Renal cortex interstitium (tissue), 15 donors: ENCODE measurements at places on chromosomes 12 and 14.

DNA sequence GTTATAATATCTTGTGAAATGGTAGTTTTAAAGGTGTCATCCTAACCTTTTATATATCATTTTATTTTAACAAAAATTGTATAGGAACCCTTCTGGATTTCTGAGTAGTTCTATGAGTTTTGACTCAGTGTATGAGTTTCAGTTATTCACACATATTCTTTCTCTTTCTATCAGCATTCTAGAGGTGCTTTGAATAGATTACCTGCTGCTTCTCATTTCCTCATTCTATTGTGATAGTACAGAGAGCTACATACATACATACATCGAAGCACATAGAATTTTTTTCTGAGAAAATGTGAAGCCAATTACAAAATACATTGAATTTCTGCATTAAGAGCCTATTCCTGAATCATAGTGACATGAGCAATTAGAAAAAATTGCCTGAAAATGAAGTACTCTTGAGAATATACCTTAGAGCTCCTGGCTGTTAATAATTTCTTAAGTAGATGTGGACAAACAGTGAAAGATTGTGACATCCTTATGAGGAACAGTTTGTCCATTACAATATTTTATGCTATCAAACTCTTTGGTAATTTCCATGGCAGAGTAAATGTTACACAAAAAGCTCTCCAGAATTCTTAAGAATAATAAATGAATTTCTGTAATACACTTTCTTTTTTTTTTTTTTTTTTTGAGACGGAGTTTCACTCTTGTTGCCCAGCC lies 556.6 kb downstream of the TRHDE start:
- no peak for DNase-seq

GRCh38 chr12:47835006-47835830 lies 15.5 kb upstream of the HDAC7 start:
- no peak for DNase-seq

- no peak for DNase-seq
These were observed 31.9 kb upstream of the CCDC91 start for GRCh38 chr12:28158353-28158752.

DNA sequence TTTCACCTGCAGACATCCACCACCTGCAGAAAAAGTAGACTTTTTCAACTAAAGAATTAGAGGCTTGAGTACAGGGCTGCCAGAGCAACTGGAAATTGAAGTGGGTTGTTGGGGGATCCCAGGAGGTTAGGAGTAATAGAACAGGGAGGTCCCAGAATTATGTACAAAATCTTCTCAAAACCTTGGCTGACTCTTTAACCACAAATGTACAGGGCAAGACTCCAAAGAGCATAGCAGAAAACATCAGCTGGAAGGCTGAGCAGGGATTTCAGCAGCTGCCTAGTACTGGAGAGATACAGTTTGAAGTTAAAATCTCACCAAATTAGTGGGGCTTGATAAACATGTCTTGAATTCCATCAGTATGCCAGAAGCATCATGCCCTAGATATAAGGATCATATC lies 191.6 kb downstream of the CRADD start:
- DNase-seq: no peak

GRCh38 chr12:64918801-64919200 lies 94.4 kb downstream of the TBC1D30 start:
- DNase-seq: no peak

DNA sequence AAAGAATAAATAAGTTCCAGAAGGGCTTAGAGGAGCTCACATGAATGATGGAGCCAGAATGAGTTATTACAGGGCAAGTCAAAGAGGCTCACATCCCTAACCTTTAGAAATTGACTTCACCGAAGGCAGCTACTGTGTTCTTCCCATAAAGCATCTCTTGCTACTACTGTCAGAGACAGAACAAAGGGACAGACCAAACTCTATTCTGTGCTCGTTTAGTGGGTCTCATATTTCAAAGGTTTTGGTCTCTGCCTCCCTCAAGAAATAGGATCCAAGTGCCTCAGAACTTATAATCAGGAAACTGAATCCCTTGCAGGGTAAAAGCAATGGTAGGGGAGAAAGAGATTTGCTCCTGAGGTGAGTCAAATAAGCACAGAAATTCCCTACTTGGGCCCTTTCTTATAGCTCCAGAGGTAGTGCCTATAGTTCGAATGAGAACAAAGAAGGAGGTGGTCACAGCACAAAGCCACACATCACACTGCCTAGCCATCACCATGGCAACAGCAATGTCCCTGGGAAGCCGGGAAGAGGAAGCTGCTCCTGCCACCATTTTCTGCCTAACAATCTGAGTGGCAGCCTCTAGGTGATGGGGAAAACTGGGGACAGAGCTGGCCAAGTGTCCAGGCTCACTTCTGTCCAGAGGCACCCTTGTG lies 294.9 kb downstream of the FOXN3 start:
- peak; percentile 36 for DNase-seq
